ENCODE measurements at places on chromosomes 2 and 18. TPM values are rescaled to one million over a fixed set of nuclear protein-coding genes. Genes with fewer than 3 reads are reported as not detected.

DNA sequence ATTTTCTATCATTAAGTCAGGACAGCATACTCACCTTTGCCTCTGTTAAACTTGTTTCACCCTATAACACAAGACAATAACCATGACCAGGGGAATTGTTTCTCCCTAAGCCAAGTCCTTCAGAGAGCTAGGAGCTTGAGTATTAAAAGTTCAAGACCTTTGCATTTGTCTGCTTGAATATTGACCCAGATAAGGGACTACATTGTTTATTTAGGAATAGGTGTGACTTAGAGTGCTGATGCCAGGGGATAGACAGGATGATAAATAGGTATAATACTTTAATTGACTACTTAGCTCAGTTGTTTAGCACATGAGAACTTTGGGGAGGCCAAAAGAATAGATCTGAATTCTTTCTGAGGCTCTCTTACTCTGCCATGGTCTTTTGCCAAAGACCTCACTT, 185.8 kb downstream of the FMNL2 start:
- H3K27ac ChIP-seq = no peak overlapping the region
- H3K4me3 ChIP-seq = no peak overlapping the region

DNA sequence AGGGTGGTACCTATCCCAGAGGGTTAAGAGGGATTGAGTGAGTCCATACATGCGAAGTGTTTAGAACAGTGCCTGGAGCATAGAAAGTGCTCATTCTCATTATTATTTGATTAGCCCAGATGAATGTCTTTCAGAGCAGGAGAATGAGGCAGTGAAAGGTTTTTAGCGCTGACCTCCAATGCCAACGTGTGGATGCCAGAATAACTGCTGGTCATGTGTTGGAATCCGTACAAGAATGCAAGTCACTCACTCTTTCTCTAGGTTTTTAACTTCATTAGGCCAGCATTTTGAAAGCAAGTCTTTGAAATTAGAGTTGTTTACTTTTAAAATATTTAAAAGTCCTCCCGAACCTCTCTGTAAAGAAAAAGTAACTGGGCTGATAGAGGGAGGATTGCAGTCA, 374.2 kb downstream of the EN1 start:
- no peaks in the 10 kb centered on the region for H3K36me3 ChIP-seq
- peaks cover 10% of the 10 kb centered on the region for H3K27me3 ChIP-seq
- H3K4me3 ChIP-seq = no peak overlapping the region
- H3K27ac ChIP-seq = no peak overlapping the region

PSMD1 gene
- total RNA-seq = 59.0 TPM

LAMA1 gene
- total RNA-seq = 1.4 TPM

GRCh38 chr2:14941151-14941631, 308.7 kb downstream of the LRATD1 start:
- DNase-seq = no peak
- no peaks in the 10 kb centered on the region for H3K36me3 ChIP-seq
- H3K27me3 ChIP-seq = no peaks in the 10 kb centered on the region

- no peak for DNase-seq
- no peaks in the 10 kb centered on the region for H3K27me3 ChIP-seq
- no peaks in the 10 kb centered on the region for H3K36me3 ChIP-seq
- peak overlapping the region; percentile 62 for H3K27ac ChIP-seq
- no peak overlapping the region for H3K4me3 ChIP-seq
- H3K4me1 ChIP-seq = no peaks in the 10 kb centered on the region
Measured at GRCh38 chr2:207869784-207870778, 100.4 kb upstream of the FZD5 start.

DNA sequence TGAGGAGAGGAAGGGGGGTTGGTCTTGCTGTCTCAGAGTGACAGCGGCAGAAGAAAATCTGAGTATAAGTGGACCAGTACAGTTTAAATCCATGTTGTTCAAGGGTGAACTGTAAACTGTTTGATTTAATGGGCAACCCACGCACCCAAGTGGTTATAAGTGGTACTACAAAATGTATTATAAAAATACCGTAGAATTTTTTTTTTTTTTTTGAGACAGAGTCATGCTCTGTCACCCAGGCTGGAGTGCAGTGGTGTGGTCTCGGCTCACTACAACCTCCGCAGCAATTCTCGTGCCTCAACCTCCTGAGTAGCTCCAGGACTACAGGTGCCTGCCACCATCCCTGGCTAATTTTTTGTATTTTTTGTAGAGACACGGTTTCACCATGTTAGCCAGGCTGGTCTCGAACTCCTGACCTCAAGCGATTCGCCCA, 2.1 kb upstream of the CHCHD5 start:
- H3K4me1 ChIP-seq = peaks cover 10% of the 10 kb centered on the region
- H3K36me3 ChIP-seq = no peaks in the 10 kb centered on the region
- H3K4me3 ChIP-seq = no peak overlapping the region

OXER1 gene
- total RNA-seq = 1.1 TPM

- no peaks in the 10 kb centered on the region for H3K36me3 ChIP-seq
- H3K27ac ChIP-seq = no peak overlapping the region
- no peak overlapping the region for H3K4me3 ChIP-seq
- no peak for DNase-seq
- no peaks in the 10 kb centered on the region for H3K27me3 ChIP-seq
- H3K4me1 ChIP-seq = no peaks in the 10 kb centered on the region
Measured at GRCh38 chr2:101361121-101361520, 26.2 kb downstream of the CREG2 start.

GRCh38 chr18:22778996-22779395, 154.1 kb upstream of the RBBP8 start:
- no peak overlapping the region for H3K27ac ChIP-seq
- H3K27me3 ChIP-seq = no peaks in the 10 kb centered on the region
- H3K4me3 ChIP-seq = no peak overlapping the region
- H3K36me3 ChIP-seq = no peaks in the 10 kb centered on the region
- DNase-seq = no peak
- no peaks in the 10 kb centered on the region for H3K4me1 ChIP-seq

DNA sequence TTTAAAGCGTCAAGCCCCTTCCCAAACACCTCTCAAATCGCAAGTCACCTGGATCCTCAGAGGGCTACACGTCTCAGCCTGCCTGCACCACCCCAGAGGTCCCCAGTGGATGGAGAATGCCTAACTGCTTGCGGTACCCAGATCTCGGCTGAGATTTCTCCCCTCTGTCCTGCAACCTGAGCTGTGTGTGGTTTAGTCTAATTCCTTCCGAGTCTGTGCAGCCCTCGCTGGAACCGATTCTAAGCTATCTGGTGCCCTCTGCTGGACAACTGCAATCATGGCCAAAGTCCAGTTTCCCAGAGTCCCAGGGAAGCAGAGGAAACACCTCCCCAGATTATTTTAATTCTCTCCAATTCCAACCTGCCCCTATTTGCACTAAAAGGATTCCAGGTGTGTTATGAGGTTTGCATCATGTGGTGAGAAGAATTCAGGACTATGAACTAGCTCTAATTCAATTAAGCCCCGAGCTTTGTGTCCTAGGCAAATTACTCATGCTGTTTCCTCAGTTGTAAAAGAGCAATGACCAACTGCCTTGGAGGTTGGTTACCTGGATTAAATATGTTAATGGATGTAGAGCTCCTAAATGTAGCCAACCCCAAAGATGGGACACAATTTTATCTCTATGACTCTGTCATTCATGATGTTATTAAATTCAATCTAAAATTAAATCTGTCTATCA, 276.1 kb upstream of the NCKAP5 start:
- peaks cover 5% of the 10 kb centered on the region for H3K4me1 ChIP-seq
- H3K36me3 ChIP-seq = no peaks in the 10 kb centered on the region
- H3K4me3 ChIP-seq = no peak overlapping the region
- H3K27me3 ChIP-seq = no peaks in the 10 kb centered on the region
- peak; percentile 68 for DNase-seq

- H3K27me3 ChIP-seq = no peaks in the 10 kb centered on the region
- no peaks in the 10 kb centered on the region for H3K4me1 ChIP-seq
- H3K36me3 ChIP-seq = no peaks in the 10 kb centered on the region
Measured at GRCh38 chr2:70531419-70532086, 22.1 kb downstream of the TGFA start.

- H3K27me3 ChIP-seq = no peaks in the 10 kb centered on the region
- no peak overlapping the region for H3K4me3 ChIP-seq
- no peak for DNase-seq
Measured at GRCh38 chr2:85917887-85918795, 29.4 kb upstream of the ST3GAL5 start.

- no peak for DNase-seq
- H3K27ac ChIP-seq = no peak overlapping the region
- no peak overlapping the region for H3K4me3 ChIP-seq
- no peaks in the 10 kb centered on the region for H3K4me1 ChIP-seq
- no peaks in the 10 kb centered on the region for H3K27me3 ChIP-seq
Measured at GRCh38 chr18:59148192-59148591, 8.5 kb downstream of the SEC11C start.

GRCh38 chr2:140344838-140345237, 1564.6 kb upstream of the NXPH2 start:
- H3K27me3 ChIP-seq = no peaks in the 10 kb centered on the region
- H3K27ac ChIP-seq = no peak overlapping the region
- no peaks in the 10 kb centered on the region for H3K4me1 ChIP-seq
- no peaks in the 10 kb centered on the region for H3K36me3 ChIP-seq

DNA sequence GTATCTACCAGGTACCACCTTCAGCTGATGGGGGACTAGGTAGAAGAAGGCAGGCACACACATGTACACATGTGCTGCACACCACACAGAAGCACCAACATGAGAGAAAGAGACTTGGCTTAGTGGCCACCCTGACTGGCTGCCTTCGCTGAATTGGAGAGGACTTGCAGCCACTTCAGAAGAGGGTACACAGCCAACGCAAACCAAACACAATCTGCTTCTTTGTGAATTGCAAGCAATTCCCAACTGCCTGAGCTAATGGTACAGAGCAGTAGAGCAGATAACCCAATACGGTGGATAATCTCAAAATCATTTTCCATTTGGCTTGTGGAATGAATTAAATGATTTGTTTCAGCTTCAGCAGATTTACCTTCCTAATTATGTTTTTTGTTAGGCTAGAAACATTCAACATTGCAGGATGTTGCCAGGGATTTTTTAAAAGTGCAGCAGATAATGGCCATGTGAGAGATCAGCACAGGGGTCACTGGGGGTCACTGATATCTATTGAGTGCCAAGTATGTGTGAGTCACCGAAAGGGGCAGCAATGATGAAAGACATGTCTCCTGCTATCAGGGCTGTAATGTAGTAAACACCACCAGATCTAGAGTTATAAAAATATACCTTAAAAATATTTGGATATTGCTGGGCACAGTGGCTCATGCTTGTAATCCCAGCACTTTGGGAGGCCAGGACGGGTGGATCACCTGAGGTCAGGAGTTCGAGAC, 652.6 kb downstream of the BCL11A start:
- no peak for DNase-seq
- no peaks in the 10 kb centered on the region for H3K36me3 ChIP-seq
- H3K27ac ChIP-seq = no peak overlapping the region
- H3K27me3 ChIP-seq = no peaks in the 10 kb centered on the region
- H3K4me1 ChIP-seq = no peaks in the 10 kb centered on the region

DNA sequence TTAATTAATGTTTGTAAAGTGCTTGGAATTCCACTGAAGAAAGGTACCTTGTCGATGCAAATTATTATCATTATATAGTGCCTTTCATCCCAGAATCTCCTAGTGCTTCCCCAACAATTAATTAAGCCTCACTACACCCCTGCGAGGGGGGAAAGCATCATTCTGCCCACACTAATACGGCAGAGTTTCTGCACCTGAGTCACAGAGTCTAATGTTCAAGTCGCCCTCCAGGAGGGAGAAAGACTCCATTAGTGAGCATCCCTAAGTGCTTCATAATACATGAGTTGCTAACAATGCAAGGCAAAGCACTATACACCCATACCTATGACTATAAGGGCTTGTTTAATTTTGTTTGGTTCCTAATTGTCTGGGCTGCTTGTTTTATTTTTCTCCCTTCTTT, 25.4 kb upstream of the NRP2 start:
- DNase-seq = no peak
- H3K4me3 ChIP-seq = no peak overlapping the region
- H3K4me1 ChIP-seq = peaks cover 11% of the 10 kb centered on the region
- H3K36me3 ChIP-seq = no peaks in the 10 kb centered on the region
- peaks cover 3% of the 10 kb centered on the region for H3K27me3 ChIP-seq

COL4A3 gene
- 46.4 TPM for total RNA-seq

DNA sequence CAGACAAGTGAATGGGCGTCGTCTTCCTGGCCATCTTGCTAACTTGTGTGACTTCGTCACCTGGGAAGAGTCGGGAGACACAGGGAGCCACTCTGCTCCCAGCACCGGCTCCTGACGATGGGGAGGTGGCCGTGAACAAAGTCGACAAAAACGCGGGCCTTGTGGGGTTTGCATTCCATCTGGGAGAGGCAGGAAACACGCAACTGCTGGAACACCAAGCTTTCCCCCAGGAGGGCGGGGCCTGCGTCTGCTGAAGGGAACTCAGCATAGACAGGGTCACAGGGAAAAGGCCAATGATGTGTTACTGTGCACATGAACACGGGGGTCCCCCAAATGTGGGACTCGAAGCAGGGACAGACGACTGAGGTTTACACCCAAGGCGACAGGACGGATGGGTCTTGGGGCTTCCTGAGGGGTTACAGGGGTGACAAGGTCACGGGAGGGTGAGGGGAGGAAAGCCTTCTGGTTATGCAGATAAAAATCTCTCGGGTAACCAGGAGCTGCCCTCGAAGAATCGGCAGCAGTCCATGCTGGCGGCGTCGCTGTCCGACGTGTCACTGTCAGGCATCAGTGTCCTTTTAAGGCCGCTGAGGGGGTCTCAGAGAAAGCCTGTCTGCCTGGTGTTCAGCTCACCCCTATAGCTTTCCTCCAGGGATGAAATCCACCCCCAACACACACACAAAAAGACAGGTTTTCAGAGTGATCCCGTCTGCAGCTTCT, 28.2 kb upstream of the PRLH start:
- peaks cover 4% of the 10 kb centered on the region for H3K4me1 ChIP-seq
- H3K36me3 ChIP-seq = peaks cover 42% of the 10 kb centered on the region
- H3K27ac ChIP-seq = no peak overlapping the region
- H3K27me3 ChIP-seq = no peaks in the 10 kb centered on the region

DNA sequence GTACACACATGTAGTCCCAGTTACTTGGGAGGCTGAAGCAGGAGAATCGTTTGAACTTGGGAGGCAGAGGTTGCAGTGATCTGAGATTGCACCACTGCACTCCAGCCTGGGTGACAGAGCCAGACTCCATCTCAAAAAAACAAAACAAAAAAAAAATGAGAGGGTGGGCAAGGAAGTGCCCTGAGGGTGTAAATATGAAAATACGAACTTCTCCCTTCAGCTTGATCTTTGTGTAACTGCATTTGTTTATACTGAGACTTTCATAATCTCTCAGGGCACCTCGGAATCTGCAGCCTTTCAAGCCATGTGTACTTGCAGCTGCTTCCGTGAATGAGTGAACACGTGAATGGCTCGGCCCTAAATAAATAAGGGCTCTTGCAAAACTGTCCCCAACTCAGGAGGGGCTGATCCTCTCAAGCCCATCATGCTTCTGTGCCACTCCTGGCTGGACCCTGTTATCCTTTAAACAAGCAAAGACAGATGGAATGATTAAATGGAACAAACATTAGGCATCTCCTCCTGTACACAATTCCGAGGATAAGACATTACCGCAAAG, 96.8 kb downstream of the BOD1L2 start:
- no peaks in the 10 kb centered on the region for H3K4me1 ChIP-seq
- H3K4me3 ChIP-seq = no peak overlapping the region
- DNase-seq = no peak
- H3K27ac ChIP-seq = no peak overlapping the region
- no peaks in the 10 kb centered on the region for H3K36me3 ChIP-seq
- no peaks in the 10 kb centered on the region for H3K27me3 ChIP-seq

OR6B2 gene
- total RNA-seq = not detected

GKN2 gene
- total RNA-seq = 77.2 TPM

Measured in upper lobe of right lung (tissue), 1 donor.